ENCODE measurements at places on chromosomes 13 and 19. TPM values are rescaled to one million over a fixed set of nuclear protein-coding genes. Genes with fewer than 3 reads are reported as not detected.

GRCh38 chr19:5218255-5218855, 122.3 kb downstream of the PTPRS start:
- H3K27ac ChIP-seq = no peak overlapping the region
- peaks cover 2% of the 10 kb centered on the region for H3K4me1 ChIP-seq
- H3K4me3 ChIP-seq = no peak overlapping the region
- no peaks in the 10 kb centered on the region for H3K36me3 ChIP-seq
- no peaks in the 10 kb centered on the region for H3K27me3 ChIP-seq

- H3K4me1 ChIP-seq = peaks cover 14% of the 10 kb centered on the region
- no peak overlapping the region for H3K27ac ChIP-seq
- H3K4me3 ChIP-seq = no peak overlapping the region
- no peaks in the 10 kb centered on the region for H3K36me3 ChIP-seq
- peaks cover 38% of the 10 kb centered on the region for H3K27me3 ChIP-seq
- no peak for DNase-seq
These were observed 5.9 kb upstream of the S1PR5 start for GRCh38 chr19:10523135-10523636.

- H3K36me3 ChIP-seq = no peaks in the 10 kb centered on the region
- no peak overlapping the region for H3K27ac ChIP-seq
- DNase-seq = no peak
These were observed 904.5 kb downstream of the SLITRK6 start for GRCh38 chr13:84894749-84895148.

DNA sequence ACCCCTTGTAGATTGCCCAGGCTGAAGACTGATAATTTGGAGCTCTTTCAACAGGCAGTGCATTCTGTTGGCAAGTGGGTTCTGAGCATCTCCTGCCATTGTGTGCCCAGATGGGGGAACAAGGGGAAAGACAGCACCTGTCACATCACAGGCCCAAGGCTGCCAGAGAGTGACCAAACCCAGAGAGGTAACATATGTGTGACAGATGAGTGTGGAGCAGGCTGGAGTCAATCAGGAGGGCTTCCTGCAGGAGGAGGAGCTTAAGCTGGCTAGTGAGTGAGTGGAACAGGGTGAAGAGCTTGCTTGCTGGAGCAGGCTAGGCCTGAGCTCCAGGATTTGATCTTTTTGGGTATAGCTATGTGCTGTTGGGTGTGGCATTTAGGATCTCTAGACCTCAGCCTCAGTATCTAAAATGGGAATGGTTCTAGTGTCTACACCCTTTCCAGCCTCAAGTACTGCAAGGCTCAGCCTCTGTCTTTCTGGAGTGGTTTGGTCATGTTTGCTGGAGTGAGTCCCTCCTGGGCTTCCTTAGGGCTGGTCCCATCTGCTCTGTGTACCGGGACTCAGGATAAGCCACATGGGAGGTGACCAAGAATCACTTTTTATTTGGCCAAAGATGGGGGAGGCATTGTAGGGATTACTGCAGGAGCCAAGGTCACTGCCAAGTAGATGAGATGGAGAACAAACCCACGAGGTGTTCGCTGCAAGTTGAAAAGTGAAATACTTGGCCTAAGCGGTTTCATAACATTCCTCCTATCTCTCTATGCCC, 152.4 kb upstream of the TSHZ3 start:
- H3K36me3 ChIP-seq = no peaks in the 10 kb centered on the region
- no peak overlapping the region for H3K4me3 ChIP-seq
- no peaks in the 10 kb centered on the region for H3K4me1 ChIP-seq

DNA sequence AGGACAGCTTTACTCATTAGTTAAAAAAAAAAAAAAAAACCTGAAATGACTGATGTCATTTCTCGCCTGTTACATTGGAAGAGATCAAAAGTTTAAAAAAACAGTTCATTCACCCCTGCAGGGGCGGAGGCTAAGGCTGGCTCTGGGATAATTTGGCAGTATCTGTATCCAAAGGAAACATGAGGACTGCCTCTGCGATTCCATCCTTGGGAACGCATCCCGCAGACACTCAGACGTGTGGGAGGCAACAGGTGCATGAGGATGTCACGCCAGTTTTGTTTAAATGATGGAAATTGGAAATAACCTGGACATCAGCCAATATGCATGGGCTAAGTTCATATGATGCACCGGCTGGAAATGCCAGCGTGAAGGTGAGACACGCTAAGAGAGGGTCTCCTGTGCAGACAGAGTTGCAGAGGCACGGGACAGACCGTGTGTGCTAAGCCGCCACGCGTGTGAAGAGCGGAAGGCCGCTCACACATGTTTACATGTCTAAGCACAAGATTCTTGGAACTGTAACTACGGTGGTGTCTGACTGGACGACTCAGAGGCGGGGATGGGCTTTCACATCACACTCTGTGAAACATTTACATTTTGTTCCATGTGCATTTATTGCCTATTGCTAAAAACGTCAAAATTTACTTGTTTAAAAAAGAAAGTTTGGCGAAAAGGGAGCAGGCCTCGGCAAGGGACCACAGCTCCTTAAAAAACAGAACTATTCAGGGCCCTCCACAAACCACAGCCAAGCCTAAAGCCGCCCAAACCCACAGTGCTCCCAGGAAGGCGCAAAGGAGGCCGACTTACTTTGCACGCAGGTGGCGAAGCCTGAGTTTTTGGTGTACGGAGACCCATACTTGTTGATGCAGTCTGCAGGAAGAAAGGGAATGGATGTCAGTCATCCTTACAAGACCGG, 17.9 kb downstream of the GAS6 start:
- no peak overlapping the region for H3K27ac ChIP-seq
- peaks cover 29% of the 10 kb centered on the region for H3K4me1 ChIP-seq
- no peak for DNase-seq
- H3K36me3 ChIP-seq = no peaks in the 10 kb centered on the region
- H3K4me3 ChIP-seq = no peak overlapping the region

GRCh38 chr13:113851480-113851803, 12.4 kb downstream of the GAS6 start:
- peaks cover 22% of the 10 kb centered on the region for H3K4me1 ChIP-seq
- peaks cover 20% of the 10 kb centered on the region for H3K27me3 ChIP-seq
- no peak overlapping the region for H3K27ac ChIP-seq

CGB1 gene
- not detected for total RNA-seq

SLC46A3 gene
- total RNA-seq = 6.3 TPM

ERICH4 gene
- not detected for total RNA-seq
